ENCODE measurements at places on chromosomes 12 and 14.

GRCh38 chr14:31541702-31542101 is 19.5 kb upstream of the NUBPL start:
- DNase-seq = no peak

DNA sequence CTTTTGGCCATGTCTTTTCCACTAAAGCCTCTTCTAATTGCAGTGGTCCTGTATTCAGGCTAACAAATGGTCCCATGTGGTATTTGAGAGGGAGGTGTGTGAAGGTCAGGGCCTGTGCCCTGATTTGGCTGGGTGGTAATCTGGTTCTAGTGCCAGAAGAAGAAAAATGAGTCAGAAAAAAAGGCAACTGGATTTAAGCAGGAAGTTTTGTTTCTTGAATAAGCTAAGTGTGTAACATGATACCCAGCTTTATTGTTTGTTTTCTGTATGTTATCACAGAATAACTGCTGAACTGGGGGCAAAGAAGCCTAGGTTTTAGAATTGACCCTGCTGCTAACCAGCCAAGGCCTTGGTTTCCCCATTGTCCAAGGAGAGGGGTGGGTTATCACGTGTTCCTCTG is 134.0 kb downstream of the ANO6 start:
- DNase-seq = no peak

DNA sequence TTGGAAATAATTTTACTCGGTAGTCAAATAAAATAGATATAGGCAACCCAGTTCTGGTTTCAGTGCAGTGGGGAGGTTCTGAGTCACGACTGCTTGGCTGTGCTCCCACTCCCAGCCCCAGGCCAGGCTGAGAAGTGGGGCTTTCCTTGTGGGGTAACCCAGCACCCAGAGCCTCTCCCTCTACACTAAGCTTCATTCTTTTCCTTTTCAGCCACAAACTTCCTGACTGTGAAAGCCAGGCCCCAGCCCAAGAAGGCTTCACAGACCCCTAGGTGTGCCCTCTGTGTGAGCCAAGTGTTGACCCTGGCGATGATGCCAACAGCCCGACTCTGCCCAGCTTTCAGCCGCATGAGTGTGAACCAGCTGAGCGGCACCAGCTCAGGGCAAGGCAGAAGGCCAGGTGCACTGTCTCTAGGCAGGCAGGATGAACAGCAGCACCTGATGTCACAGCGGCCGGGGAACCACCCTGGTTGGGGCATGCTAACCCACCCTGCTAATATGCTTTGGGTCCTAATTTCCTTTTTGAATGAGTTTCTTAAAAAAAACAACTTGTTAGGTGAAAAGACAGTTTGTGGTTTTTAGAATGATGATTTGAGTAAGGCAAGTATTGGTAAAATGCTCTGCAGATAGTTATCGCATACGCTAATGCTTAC is 42.2 kb upstream of the ATP23 start:
- no peak for DNase-seq

GRCh38 chr14:32656601-32657000 is 282.1 kb upstream of the NPAS3 start:
- DNase-seq = no peak

GRCh38 chr14:105924951-105925591 is 398.7 kb downstream of the TMEM121 start:
- no peak for DNase-seq

GRCh38 chr14:27090716-27091115 is 492.9 kb upstream of the NOVA1 start:
- no peak for DNase-seq

DNA sequence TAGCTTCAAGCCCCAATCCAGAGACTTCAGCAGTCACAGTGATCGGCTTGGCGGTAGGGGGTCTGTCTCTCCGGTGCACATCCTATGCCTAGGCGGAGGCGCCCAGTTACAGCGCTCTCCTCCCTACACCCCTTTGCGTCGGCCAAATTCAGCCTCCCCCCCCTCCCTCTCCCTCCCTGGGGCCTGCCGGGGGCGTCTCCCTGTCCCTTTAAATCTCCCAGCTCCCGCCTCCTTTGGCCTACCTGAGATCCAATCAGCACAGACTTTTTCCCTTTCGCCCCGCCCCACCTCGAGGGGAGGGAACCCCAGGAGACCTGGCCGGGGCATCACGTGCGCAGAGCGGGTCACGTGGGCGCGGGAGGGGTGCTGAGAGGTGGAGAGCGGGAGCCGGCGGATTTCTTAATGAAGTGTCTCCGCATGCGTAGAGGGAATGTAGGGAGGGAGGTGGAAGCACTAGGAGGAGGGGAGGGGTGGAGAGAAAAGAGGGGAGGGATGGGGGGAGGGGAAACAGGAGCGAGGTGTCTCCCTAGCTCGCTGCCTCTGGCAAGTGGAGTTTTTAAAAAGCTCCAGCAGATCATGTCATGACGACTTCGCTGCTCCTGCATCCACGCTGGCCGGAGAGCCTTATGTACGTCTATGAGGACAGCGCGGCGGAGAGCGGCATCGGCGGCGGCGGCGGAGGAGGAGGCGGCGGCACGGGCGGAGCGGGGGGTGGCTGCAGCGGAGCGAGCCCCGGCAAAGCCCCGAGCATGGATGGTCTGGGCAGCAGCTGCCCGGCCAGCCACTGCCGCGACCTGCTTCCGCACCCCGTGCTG is at the start of gene HOXC13:
TSS of gene HOXC13 (plus strand) at position 506 of the 815 bp plus-strand sequence. CDS start at position 582, 76 bp downstream.
- peak; percentile 84 for DNase-seq

GRCh38 chr14:83826838-83827237 is 1703.1 kb upstream of the FLRT2 start:
- no peak for DNase-seq

DNA sequence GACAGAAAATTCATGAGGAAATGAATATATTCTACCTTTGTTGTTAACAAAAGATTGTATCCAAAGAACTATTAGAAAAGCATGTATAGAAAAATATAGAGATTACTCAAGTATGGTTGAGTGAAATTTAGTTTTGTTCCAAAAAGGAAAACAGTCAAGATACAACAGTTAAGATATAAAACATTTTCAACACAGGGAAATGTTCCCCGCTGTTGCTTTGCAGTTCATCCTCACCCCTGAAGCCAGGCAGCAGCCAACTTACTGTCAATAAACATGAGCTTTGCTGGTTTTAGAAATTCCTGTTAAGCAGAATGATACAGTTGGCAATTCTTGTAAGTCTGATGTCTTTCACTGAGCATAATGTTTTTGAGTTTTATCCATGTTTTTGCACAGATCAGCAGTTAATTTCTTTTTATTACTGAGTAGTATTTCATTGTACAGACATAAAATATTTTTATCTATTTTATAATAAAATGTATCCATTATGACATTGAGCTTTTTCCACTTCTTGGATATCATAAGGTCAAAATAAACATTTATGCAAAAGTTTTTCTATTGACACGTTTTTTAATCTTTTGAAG is 1.2 kb upstream of the CLEC2B start:
- DNase-seq = no peak
